ENCODE measurements at places on chromosomes 6 and 20.
A peak's percentile ranks its signal among the peaks of the same experiment; 100 is the strongest.

GRCh38 chr6:17101422-17102257, at the start of gene STMND1:
Gene STMND1 (plus strand): TSS chr6:17102050. CDS start chr6:17102258, 208 bp downstream.
- no peak for DNase-seq

- no peak for DNase-seq
Measured at GRCh38 chr6:156167016-156167624, 610.1 kb upstream of the ARID1B start.

DNA sequence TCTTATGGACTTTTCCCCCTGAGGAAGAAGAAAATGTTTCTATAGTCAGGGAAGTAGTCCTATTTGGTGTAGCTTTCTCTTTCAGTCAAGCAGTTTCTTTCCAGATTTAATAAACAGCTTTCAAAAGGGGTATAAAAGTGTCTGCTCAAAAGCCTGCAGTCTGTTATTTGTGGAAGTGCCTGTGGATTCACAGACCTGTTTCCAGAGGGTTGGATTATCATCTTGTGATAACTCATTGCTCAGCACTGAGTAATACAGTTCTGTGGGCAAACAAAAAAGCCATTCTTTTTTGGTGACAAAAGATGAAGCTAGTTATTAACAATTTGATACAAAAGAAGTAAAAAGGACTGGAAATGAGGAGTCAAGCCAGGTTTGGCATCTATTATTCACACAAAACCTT, 358.2 kb upstream of the ID4 start:
- DNase-seq: no peak

DNA sequence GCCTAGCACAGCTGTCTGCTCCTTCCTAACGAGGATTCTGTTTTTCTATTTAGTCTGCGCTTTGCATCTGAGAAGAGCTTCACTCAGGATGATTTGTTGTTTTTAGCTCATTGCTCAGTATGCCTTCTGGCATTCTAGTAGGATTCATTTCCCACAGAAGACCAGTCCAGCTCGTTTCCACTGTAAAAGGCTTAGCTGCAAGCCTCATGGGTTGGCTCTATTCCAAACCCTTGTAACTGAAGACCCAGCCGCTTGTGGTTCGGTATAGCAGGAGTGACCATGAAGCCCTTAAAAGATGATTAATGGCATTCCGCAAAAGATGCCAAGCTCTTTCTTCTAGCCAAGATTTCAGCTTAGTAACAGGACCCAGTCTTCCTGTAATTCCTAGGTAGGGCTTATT, 7.2 kb downstream of the ADGRF1 start:
- DNase-seq: no peak

DNA sequence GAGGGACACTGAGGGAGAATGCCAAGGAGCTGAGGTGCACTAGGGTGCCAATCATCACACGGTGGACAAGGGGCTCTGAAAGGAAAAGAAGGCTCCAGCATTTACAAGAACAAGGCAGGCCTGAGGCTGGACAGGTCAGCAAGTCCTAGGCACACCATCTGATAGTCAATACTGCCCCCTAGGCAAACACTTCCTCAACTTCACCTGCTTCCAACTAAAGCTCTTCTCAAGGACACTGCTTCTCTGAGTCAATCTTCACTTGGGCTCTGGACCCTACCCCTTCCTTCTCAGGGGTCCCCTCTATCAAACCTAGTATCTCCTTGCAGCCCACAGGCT, 37.7 kb upstream of the SLC4A11 start:
- DNase-seq: no peak

DNA sequence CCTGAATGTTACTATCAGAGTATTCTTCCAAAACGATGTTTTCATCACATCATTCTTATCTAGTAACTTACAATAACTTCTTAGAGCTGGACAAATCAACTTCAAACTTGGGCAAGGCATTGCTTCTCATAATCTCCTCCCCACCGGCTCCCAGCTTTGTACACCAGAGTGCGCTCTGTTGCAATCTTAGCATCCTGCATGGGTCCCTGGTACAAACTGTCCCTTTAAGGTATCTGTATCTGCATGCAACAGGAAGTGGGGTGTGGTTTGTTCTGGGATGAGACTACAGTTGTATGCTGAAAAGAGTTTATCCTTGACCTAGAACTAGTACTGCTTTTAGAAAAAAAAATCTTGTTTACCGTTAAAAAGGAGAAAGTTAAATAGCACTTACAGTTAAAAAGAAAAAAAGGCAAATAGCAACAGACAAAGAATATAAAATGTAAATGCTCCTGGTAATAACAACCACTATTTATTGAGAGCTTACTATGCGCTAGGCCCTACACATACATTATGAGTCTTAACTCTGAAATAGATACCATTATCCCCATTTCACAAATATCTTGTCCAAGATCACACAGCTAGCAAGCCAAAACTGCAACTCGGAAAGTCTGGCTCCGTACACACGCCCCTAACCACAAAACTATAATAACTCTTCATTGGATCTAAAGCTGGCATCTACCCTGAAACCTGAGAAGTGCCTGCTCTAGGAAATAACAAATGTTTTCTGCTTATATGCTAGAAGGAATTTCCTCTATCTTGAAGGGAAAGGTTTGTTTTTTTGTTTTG, 9.8 kb upstream of the HECA start:
- DNase-seq: peak; percentile 77

DNA sequence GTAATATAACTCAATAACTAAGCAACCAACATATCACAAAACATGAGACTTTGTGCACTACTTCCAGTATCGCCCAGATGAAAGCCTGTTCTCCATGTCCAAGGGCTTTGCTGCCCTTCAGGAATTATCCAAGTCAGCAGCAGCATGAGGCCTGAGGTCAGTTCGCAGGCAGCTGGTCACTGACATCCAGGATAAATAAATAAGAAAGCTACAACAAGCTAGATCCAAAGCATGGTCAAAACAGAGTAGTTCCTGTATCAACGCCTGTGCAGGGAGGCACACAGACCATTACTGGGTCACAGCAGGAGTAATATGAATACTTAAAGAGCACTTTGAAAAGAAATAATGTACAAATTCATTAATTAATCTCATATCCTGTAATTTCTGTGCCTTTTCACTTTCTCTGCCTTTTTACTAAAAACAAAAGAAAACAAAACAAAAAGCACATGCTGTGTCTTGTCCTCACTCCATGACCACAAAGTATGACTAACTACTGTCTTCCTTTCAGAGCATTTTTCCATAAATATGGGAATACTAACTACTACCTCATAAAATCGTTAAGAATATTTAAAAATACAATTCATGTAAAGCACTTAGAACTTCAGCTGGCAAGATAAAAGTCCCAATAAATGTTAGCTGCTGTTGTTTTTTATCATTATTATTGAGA, 374.9 kb upstream of the IRAK1BP1 start:
- no peak for DNase-seq

GRCh38 chr20:667351-668034, 8.1 kb downstream of the SCRT2 start:
- peak; percentile 32 for DNase-seq

DNA sequence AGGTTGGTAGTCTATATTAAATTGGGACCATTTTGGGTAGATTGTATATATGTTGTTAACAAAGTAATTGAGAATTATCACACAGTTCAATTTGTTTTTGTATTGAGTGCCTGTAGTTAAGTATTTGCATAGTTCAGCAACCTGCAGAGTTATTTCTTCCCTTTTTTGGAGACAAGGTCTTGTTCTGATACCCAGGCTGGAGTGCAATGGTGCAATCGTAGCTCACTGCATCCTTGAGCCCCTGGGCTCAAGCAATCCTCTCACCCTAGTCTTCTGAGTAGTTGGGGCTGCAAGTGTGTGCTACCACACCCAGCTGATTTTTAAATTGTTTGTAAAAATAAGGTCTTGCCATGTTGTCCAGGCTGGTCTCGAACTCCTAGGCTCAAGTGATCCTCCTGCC, 250.5 kb downstream of the UTRN start:
- no peak for DNase-seq

- DNase-seq: no peak
Measured at GRCh38 chr6:50995036-50995435, 176.4 kb downstream of the TFAP2B start.

All from activated T-cell treated with anti-CD3 and anti-CD28 coated beads for 24 hours (primary cell).